Occipital lobe (tissue), 3 donors: ENCODE measurements at places on chromosomes 12 and 14.

GRCh38 chr14:96275177-96276112 lies 19.4 kb downstream of the BDKRB1 start:
- DNase-seq: peak; percentile 25

DNA sequence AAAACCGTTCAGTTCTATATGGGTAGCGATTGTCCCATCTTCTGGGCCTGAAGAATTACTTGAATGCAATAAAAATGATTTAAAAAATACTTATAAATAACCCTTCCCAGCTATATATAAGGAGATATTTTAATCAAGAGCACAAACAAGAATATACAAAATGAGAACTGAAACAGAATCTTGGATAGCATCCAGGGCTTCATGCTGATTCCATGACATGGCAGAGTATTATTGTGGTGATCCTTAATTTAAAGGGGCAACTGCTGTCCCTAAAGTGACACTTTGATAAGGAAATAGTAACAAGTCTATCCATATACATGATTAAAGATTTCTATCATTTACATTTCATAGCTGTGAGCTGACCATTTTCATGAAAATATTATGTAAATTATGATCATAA lies 18.8 kb downstream of the WBP11 start:
- DNase-seq: no peak

GRCh38 chr12:32605326-32606095 lies 73.6 kb upstream of the DNM1L start:
- no peak for DNase-seq

GRCh38 chr14:56806760-56807159 lies 3.5 kb downstream of the OTX2 start:
- no peak for DNase-seq

GRCh38 chr14:59699442-59699841 lies 122.8 kb upstream of the CCDC175 start:
- DNase-seq: no peak

DNA sequence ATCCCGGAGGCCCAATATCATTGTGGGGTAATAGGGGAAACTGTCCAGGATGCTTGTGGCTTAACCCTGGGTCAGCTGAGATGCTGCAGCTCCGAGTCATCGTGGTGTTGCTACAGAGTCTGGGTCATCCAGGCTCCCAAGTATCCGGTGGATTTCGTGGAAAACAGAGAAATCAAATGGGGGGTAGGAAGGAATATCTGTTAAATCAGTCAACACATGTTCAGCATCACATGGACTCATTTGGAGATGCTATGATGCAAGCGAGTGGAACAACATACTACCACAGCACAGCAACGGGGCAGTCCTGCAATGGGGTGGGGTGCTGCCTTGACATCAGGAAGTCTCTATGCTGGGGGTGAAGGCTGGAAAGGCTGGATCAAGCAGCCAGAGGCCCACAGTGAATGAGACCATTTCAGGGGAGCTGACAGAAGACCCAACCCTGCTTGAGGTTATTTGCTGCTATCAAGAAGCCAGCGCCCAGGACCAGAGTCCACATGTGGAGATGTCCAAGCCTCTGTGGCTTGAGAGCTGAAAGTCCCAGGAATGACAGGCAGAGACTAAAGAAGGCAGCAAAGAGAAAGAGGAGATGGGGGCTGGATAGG lies 22.9 kb downstream of the VDR start:
- DNase-seq: no peak

GRCh38 chr14:24990050-24990449 lies 59.9 kb downstream of the STXBP6 start:
- DNase-seq: no peak

DNA sequence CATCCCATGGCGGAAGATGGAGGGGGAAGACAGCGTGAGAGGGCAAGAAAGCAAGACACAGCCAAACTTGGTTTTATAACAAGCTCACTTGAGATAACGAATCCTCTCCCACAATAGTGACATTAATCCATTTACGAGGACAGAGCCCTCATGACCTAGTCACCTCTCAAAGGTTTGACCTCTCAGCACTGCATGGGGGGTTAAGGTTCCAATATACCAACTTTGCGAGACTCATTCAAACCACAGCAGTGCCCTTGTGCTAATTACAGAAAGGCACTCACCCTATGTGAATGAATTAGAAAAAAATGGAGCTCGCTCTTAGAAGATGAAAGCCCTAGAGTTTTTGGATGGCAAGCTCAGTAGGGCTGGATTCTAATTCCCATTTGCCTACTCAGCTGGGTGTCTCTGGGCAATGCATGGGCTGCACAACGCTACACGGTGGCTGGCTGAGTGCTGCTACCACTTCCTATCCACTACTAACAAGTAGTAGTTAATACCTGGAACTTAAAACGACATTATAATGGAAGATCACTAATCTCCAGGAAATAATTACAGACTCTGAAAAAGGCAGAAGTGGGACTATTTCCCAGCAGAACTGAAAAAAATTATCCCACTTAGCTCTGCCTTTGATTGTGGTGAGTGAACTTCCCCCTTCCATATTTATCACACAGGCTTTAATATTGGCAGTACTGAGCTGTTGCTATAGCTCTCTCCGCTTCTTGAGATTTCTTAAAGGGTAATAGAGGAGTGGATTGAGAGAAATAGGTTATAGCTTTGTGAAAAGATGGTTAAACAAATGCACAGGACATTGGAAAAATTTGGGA lies 27.5 kb downstream of the TESPA1 start:
- DNase-seq: no peak

DNA sequence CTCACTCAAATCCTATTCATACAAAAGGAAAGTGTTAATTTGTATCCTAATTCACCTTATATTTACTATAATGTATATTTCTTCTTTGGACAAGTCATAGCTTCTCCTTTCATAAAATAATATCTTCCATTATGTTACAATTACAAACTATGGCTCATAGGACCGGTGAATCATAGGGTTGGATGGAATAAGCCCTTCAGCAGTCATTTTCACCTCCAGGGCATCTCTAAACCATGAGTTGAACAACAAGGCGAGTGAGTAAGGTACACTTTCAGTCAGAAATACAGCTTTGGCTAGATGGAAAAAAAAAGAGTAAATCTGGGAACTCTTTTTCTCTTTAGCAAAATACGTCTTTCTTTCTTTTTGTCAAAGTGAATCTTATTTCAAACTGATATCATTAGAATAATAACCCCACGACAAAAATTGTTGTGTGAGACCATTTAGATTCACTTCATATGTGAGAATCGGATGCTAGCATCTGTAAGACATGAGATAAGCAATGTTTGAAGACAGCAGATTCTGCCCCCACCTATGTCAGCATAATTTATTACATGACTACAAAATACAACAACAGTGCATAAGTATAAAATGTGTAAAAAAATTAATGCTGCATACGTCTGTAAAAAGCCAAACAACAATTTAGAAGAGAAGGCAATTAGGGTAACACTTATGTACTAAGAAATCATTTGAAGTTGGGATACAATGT lies 184.4 kb upstream of the SLC38A2 start:
- DNase-seq: no peak

DNA sequence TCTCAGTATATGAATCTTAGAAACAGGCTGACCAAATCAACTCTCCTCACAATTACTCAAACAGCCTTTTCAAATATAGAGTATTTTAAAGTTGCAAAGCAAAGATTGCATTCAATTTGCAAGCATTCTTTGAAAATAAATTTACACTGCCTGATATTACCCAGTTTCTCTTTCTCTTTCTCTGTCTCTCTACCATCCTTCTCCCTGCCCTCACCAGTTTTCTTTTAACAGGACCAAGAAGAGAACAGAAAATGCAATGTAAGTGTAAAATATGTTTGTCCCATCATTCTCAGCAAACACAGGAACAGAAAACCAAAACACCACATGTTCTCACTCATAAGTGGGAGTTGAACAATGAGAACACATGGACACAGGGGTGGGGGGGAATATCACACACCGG lies 520.3 kb upstream of the USP15 start:
- no peak for DNase-seq

- DNase-seq: no peak
Observed at GRCh38 chr12:12336049-12336411, 14.0 kb downstream of the MANSC1 start.

DNA sequence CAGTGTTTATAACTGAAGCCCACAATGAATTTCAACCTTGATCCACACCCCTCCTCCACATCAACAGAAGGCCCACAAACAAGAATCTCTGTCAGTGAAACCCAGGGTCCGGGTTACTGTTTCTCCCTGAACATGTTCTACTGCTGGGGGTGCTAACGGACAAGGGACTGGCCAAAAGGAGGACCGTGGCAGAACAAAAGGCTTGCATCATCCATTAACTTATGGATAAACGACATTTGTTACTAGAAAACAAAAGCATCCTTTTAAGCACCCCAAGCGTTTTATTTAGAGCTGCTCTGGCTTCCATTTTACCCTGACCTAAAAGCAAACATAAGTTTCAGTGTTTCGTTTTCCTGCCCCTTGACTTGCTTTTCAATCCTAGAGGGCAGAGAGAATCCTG lies 32.2 kb downstream of the BRAP start:
- no peak for DNase-seq

DNA sequence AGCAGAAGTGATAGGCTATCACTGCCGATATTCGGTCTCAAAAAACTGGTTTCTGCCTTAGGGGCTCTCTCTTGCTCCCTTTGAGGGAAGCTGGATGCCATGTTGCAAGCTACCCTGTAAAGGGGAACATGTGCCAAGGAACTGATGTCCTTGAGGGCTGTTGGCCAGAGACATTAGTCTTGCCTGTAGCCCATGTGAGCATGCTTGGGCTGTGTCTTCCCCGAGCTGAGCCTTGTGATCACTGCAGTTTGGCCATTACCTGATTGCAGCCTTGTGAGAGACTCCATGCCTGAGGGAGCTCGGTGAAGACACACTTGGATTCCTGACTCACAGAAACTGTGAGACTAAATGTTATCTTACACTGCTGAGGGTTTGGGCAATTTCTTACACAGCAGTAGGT lies 18.8 kb downstream of the RTRAF start:
- no peak for DNase-seq

DNA sequence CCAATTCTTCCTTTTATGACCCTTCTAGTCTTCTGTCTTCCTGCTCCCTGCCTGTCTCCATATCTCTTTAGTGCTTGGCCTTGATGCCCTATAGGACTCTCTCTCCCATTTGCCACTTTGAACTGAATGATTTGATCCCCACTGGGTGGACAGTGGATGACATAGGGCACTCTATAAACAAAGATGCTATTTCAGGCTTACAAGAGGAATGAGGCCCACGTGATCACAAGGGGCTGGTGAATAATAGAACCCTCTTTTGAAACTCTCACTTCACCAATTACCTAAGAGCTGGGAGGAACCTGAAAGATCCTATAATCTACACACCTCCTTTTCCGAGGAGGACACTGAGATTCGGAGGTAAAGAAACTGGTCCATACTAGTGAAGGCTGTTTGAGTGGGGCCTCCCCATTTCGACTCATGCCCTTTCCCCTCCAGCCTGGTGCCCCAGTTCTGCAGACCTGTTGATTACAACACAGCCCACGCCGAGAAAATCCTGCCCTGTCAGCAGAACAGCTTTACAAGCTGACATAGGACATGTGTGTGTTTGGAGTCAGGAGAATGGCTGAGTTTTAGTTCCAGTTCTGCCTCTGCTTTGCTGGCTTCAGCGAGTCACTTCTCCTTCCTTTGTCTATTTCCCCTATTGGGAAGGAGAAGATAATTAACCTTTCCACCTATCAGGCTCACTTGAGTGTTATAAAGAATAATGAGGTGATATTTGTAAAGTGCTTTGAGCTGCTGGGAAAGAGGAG lies 400.3 kb downstream of the ZFP36L1 start:
- DNase-seq: no peak

- no peak for DNase-seq
Observed at GRCh38 chr12:48027183-48028002, 23.1 kb upstream of the COL2A1 start.

- no peak for DNase-seq
Observed at GRCh38 chr14:73260574-73260973, 23.3 kb downstream of the PAPLN start.

DNA sequence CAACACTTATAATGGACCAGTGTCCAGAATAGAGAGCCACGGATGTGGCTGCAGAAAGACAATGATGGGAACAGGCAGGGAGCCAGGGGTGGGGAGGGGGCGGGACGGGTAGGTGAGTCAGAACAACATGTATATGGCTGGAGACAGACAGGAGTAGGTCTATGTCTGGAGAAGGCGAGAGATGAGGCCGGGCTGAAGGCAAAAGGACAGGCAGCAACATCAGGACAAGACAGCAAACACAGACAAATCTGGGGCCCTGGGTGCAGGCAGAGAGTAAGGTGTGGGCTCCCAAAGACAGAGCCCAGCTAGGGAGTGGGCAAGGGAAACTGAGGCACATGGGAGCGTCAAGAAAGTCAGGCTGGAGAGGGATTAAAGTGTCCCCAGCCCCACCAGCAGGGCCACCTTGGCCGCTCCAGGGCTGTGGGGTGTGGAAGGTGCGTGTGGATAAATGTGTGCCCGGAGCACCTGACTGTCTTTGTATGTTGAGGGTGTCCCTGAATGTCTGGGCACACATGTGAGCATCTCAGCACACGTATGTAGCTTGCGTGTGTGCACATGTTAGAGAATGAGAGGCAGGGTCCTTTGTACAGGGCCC lies 44.1 kb downstream of the FAM222A start:
- no peak for DNase-seq

DNA sequence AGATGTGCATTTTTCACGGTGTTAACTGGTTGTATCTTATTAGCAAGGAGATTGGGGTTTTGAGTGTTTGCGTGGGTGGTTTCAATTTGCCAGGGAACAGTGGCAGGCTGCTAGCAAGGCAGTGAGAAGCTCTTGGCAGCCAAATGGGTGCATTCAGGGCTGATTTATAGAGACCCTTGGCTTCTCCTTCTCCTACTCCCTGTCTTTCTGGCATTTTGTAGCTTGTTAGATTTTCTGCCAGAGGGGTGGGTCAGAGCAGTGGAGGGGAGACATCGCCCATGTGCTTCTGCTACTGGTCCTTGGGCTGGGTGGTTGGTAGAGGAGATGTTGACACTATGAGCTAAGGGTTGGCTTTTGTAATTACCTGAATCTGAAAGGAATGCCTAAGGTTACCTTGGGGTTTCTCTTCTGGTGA lies 9.6 kb downstream of the CALM1 start:
- no peak for DNase-seq

GRCh38 chr14:94560751-94561655 lies at the start of gene SERPINA4:
SERPINA4 (plus strand) TSS chr14:94561442; CDS start chr14:94563483, 2,041 bp downstream.
- DNase-seq: no peak

DNA sequence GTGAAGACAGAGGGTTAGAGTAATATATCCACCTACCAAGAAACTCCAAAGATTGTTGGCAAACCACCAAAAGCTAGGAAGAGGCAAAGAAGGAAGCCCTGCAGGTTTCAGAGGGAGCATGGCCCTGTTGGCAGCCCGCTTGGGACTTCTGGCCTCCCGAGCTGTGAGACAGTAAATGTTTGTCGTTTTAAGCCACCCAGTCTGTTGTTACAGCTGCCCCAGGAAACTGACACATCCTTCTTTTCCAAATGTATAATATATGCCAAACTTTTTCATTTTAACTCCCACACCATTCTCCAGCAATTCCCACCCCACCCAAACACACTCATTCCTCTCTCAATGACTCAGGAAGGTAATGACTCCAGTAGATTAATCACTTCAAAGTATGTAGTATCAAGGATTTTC lies 74.0 kb downstream of the RPS29 start:
- DNase-seq: no peak
